Renal pelvis (tissue), 12 donors: ENCODE measurements at places on chromosomes 1 and 21. TPM values are rescaled to one million over a fixed set of nuclear protein-coding genes. Genes with fewer than 3 reads are reported as not detected.

The CCDC27 gene
- polyA plus RNA-seq, result 0.19 TPM

The APOBEC4 gene
- 0.04 TPM for polyA plus RNA-seq

The SLFNL1 gene
- 0.23 TPM for polyA plus RNA-seq

The DIRAS3 gene
- 3.1 TPM for polyA plus RNA-seq

The PAQR7 gene
- 36.3 TPM for polyA plus RNA-seq

The DISP3 gene
- polyA plus RNA-seq, result 1.8 TPM

- no peak for DNase-seq
Measured at GRCh38 chr1:170203693-170204092, 57.9 kb downstream of the NTMT2 start.

DNA sequence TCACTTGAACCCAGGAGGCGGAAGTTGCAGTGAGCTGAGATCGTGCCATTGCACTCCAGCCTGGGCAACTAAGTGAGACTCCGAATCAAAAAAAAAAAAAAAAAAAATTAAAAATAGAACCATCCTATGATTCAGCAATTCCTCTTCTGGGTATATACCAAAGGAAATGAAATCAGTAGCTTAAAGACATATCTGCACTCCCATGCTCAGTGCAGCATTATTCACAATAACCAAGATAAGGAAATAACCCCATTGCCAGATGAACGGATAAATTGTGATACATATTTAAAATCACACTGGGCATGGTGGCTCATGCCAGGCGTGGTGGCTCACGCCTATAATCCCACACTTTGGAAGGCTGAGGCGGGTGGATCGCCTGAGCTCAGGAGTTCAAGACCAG is 23.8 kb downstream of the ALDH9A1 start:
- DNase-seq, result no peak

DNA sequence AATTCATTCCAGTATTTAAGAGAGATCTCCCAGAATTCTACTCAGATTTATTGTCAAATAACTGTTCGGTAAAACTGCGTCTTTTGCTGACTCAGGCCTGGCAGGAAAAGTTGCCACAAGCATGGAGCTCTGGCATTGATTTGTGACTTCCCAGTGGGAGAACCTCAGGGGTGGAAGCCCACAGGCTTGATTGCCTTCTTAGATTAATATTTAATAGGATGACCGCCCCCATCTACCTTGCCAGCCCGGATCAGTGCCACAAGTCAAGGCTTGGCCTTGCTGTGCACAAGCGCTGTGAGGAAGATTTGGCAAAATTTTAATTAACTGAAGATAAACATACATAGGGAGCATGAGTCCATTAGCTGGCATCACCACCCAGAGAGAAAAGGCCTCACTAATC is 93.5 kb downstream of the LRIG2 start:
- peak; percentile 35 for DNase-seq

DNA sequence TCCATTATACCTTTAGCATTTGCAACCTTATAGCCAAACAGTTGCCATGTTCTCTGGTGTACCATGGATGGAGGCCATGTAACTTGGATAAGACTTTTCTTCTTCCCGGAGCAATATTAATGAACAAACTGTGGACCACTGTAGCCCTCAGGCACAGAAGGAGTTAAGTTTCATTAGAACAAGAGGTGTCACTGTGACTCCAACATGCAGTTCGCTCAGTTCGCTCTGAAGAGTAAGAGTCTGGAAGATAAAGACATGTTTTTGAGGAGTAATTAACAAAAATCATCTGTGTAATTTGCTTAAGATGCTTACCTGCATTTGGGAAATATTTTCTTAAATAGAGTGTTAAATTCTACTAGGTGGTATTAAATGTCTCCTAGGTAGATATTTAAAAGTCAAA is 4.1 kb downstream of the KIF26B start:
- no peak for DNase-seq

DNA sequence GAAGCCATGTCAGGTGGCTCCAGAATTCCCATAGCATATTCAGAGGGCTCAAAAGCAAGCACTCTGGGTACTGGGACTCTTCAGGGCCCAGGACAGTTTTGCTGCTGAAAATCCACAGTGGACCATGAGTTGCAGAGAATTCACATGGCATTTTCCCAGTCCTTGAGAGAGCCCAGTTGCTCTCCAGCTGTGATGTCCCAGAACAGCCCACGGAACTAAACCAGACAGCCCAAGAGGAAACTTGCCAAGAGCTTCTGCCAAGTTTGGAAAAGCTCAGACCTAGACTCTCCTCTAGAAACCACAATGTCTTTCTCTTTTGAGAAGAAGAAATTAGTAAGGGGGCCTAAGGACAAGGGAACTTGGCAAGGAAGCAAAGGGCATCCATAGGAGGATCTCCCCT is 69.4 kb downstream of the RGS2 start:
- no peak for DNase-seq

- DNase-seq, result no peak
Measured at GRCh38 chr21:44766818-44767354, 34.7 kb downstream of the UBE2G2 start.

DNA sequence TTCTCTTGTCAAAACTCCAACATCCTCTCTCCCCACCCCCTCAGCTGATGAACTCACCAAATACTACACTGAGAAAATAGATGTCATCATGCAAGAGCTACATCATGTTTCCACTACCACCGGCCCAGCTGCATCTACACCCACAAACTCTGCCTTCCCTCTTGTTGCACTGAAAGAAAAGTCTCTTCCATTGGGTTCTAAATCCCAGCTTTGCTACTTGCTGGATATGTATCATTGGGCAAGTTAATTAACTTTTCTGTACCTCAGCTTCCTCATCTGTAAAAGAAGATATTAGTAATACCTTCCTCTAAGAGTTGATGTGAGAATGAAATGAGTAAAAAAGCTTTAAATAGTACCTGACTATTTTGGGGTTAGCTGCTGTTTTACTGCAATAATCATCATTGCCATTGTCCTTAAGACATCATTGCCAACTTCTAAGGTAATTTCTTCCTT is 108.6 kb downstream of the OLFML2B start:
- no peak for DNase-seq

- no peak for DNase-seq
Measured at GRCh38 chr1:197331565-197331964, 63.5 kb downstream of the CRB1 start.

GRCh38 chr1:45722809-45723208 is 27.6 kb downstream of the IPP start:
- no peak for DNase-seq

DNA sequence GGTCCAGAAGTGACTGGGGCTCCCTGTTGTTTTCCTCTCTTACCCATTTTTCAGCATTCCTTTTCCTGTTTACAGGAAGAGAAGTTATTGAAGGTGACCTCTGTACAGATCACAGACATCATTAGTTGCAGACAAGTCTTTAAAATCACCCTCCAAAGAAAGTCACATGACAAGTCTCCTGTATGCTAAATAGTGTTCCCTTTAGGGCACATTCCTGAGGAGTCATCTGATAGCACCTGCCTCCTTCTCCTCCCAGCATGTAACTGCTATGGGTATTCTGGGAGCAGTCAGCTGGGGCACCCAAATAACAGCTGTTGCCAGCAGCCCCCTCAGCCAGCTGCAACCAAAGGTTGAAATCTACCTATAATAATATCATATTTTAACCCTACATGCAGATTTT is 200.6 kb downstream of the PTGER3 start:
- peak; percentile 8 for DNase-seq

DNA sequence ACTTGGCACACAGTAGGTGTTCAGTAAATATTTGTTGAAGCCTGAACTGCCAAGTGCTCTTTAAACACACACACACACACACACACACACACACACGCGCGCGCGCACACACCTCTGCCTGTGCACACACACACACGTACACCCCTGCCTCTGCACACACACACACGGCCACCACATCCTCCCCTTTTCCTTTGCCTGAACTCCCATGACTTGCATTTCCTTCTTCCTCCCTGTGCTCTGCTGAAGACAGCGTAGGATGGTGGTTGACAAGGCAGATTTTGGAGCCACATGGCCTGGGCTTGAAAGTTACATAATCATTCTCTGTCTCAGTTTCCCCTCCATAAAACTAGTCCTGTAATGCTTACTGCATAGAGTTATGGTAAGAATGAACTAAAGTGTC is 712.3 kb downstream of the PTPRU start:
- no peak for DNase-seq

GRCh38 chr1:222787729-222788128 is 27.1 kb upstream of the DISP1 start:
- no peak for DNase-seq

DNA sequence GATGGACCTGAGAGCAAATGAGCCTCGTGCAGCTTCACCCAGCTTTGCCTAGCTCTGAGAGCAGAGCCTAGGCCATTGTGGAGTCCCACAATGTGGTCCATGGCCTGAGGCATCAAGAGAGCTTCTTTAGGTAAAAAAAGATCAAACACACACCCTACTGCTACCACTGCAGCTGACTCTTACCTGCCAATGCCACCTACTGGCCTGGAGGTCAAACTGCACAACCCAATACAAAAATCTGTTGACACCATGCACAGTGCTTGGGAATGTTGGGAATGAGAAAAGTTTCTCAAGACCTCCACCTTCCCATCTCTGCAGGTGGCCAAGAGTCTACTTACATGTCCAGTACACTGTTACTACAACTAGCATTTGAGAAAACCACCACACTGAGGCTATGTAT is 60.6 kb downstream of the UCHL5 start:
- no peak for DNase-seq

GRCh38 chr21:17616831-17617230 is 4.1 kb upstream of the BTG3 start:
- no peak for DNase-seq

DNA sequence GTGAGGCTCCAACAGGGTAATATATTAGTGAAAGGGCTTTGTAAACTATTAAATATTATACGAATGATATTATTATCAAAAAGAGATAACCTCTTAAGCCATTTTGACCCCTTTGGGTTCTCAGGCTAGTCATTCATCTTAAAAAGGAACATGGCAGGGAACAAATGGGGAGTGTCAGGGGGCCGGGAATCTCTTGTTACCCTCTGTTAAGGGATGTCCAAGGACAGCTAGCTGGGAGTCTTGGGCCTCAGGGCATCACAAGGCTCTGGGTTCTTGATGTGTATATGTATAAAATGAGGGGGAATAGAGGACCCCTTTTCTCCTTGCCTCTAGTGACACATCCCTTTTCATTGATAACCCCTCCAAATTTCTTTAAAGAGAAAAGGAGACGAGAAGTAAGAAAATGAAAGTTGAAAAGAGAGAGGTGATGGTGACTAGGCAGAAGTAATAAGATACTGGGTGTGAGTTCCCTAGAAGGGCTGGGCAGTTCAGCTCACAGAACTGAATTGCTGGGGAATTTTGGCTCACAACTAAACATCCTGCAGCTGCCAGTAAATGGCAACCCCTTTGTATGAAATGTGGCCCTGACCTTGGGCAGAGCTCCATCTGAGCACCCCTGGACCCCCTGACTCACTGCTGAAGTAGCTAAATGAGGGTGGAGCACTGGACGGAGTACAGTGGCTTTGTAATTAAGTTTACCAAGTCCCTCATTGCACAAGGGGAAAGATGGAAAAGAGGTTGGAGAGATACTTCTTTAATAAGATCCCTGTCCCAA is 20.0 kb upstream of the ZNF326 start:
- no peak for DNase-seq

DNA sequence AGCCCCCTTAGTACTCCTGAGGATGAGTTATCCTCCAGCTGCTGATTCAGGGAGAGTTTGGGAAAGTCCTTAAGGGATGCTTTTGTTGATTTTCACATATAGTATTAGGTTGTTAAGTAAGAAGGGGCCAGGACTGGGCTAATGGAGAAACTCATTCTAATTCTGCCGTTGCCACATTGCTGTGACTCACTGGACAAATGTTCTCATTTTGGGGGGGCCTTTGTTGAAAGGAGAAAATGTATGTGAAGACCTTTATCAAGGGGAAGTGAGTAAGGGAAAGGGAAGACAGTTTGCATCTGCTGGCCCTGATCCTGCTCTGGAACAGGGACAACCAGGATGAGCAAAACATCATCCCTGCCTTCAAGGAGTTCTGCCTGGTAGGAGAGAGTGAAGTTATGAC is 123.2 kb upstream of the FGGY start:
- DNase-seq, result no peak

GRCh38 chr1:228162286-228163006 is 3.2 kb upstream of the IBA57 start:
- DNase-seq, result no peak

DNA sequence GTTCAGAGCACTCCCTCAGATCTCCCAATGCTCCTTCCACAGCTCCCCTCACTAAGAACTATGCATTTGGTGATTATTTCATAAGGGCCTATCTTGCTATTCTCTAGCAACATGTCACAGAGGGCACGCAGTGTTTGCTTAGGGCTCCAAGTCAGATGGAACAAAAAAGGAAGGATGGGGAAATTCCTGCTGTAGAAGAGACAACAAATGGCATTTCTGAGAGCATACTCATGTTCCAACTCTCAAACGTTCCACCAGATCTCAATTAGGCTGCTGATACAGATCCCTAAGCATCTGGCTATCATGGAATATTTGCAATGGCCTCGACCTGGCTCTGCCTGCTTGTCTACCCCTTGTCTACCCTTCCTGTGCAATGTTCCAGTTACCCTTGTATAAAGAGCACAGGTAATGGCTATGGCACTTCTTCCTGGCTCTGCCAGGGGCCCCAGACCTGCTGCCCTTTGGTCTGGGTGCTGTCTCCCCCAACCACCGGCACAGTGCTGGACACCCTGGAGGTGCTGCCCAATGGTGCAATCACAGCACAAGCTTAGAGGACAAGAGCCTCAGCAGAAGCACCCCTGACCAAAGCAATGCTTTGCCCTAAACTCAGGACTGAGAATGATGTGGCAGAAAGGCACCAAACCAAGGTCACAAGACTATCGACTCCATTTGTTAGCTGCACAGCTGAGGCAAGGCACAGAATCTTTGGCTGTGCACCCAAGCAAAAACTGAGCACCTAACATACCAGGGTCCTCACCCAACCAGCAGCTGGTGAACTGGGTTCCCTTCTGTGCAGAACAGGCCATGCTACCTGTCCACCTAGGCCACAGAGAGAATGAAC is 3.6 kb downstream of the PARP1 start:
- no peak for DNase-seq

- DNase-seq, result peak; percentile 33
Measured at GRCh38 chr1:221440658-221441057, 301.2 kb downstream of the DUSP10 start.

DNA sequence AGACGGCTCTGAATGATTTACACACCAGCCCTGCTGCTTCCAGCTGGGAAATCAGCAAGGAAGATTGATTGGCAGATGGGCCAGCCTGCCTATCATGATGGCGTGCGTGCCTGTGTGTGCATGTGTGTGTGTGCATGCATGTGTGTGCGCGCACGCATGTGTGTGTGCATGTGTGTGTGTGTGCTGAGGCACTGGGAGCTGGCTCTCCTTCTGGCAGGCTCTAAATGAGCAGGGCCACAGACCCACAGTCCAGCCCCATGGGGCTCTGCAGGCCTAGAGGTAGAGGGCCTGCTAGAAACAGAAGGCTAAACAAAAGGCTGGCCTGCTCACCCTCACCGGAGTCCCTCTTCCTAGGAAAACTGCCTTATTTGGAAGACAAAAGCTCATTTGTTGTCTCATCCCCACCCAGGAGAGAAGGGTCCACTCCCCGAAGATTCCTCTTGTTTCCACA is 6.0 kb downstream of the KLHDC8A start:
- no peak for DNase-seq

GRCh38 chr21:28454564-28455252 is 538.0 kb downstream of the LTN1 start:
- no peak for DNase-seq
